ENCODE measurements at places on chromosomes 3 and 15.

- no peak for DNase-seq
Measured at GRCh38 chr15:73424506-73424905, 18.5 kb upstream of the REC114 start.

GRCh38 chr15:53160092-53160704 lies 370.1 kb upstream of the ONECUT1 start:
- no peak for DNase-seq

GRCh38 chr15:70442211-70442610 lies 321.1 kb downstream of the UACA start:
- no peak for DNase-seq

- DNase-seq = no peak
Measured at GRCh38 chr15:98772895-98773294, 124.6 kb downstream of the IGF1R start.

DNA sequence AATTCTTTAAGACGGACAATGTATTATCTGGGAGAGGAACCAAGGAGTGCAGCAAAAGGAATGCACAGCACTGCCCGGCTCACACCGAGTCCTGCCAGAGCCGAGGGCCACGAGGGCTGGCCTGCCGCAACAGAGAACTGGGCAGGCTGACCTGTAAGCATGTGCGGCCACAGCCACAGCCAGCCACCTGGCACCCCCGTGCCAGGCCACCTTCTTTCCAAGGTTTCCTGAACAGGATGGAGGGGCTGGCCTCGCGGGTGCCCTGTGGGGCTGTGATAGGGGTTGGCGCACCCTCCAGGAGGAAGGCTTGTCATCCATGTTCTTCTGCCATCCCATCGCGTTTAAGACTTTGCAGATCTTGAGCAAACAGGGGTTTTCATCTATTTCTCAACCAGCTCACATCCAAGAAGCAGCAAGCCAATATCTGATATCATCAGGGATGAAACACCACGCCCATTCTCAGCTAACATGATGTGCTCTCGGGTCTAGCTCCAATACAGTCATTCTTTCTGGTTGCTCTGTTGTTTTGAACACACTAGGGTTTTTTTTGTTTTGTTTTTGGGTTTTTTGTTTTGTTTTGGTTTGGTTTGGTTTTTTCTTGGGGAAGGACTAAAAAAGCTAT lies 10.2 kb downstream of the CA12 start:
- no peak for DNase-seq

DNA sequence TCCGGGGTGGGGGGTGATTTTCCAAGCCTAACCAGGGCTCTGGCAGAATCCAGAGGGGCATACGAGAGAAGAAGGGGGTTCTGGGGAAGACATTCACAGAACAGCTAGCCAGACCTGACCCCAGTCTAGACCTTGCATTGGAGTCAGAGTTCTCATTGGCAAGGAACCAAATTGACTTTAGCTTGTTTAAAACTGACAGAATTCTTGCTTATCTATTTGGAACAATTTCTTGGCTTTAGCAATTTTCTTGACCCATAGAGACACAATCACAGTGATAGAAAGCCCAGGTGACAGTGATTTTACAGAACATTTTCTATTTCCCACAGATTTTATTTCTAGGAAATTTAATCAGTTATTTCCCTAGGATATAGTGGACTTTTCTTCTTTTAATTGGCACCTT lies 23.6 kb upstream of the ATP11B start:
- no peak for DNase-seq

DNA sequence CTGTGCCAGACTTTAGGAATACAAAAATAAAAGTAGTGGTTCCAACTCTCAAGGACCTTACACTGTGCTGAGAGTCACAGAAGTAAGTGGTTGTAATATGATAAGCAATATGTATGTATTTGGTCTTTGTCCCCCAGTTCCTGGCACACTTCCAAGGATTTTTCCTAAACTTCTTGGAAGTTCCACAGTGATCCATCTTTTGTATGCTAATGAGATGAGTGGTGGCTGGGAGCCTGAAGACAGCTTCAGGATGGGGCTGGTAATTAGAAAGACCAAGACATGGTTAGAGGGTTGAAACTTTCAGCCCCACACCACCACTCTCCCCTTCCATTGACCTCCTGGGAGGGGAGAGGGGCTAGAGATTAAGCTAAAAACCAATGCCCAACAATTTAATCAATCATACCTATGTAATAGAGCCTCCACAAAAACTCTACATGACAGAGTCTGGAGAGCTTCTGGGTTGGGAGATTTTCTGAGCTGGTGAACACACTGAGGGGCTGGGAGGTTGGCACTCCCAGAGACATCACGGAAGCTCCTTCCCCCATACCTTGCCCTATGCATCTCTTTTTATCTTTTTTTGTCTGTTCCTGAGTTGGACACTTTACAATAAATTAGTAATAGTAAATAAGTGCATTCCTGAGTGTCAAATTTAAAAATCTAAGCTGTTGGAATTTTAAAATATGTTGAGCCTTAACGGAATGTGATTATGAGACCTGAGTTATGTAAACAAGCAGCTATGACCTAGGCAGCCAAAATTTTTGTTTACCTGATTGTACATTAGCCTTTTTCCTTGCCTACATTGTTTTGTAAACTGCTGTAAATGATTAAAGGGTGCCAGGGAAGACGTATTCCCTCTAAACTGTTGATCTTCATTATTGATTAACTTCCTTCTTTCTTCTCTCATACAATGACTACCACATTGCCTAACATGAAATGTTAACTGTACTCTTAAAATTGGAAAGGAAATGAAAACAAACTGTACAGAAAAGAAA lies 24.3 kb downstream of the CD200R1L start:
- DNase-seq = no peak

DNA sequence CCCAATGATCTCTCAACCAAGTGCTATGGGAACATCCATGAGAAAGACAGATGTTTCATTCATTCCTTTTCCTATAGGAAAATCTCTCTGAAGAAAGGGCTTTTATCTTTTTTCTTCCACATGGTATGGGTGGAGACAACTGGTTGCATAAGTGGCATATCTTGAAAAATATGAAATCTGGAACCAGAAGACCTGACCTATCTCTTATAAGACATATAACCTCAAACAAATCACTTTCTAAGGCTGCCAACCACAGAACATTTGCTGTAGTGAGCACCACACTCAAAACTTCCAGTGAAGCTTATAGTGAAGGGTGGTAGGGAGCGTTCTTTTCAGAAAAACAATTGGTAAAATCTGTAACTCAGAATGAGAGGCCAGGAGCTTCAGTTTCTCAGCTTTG lies 58.5 kb downstream of the SHQ1 start:
- DNase-seq = no peak

GRCh38 chr15:75460646-75461045 lies 9.2 kb upstream of the SIN3A start:
- DNase-seq = no peak

DNA sequence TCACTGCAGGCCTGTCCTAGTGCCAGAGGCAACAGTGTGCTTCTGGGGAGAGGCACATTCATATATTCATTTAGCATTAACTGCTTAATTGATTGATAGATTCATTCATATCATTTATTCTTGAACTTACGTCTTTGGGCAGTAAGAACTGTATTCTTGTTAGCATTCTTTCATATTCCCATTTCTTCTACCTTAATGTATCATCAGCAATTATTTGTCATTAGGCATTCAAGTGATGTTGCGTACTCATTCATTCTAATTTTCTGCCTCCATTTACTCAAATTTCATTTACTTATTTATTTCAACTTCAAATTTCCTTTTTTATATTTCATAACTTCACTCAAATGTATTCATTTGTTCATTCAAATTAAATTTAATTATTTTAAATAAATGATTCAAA lies 31.5 kb upstream of the CCR4 start:
- DNase-seq = no peak

- no peak for DNase-seq
Measured at GRCh38 chr3:136949146-136949545, 8.6 kb upstream of the IL20RB start.

- DNase-seq = no peak
Measured at GRCh38 chr3:97975466-97975865, 3.2 kb upstream of the RIOX2 start.

GRCh38 chr3:98612996-98613517 lies 19.6 kb upstream of the CPOX start:
- no peak for DNase-seq

GRCh38 chr15:71278989-71279756 lies 163.9 kb downstream of the THSD4 start:
- peak; percentile 30 for DNase-seq

GRCh38 chr3:186625600-186626042 lies 12.8 kb downstream of the AHSG start:
- DNase-seq = no peak

GRCh38 chr15:49339656-49340055 lies 83.4 kb upstream of the FGF7 start:
- DNase-seq = no peak

DNA sequence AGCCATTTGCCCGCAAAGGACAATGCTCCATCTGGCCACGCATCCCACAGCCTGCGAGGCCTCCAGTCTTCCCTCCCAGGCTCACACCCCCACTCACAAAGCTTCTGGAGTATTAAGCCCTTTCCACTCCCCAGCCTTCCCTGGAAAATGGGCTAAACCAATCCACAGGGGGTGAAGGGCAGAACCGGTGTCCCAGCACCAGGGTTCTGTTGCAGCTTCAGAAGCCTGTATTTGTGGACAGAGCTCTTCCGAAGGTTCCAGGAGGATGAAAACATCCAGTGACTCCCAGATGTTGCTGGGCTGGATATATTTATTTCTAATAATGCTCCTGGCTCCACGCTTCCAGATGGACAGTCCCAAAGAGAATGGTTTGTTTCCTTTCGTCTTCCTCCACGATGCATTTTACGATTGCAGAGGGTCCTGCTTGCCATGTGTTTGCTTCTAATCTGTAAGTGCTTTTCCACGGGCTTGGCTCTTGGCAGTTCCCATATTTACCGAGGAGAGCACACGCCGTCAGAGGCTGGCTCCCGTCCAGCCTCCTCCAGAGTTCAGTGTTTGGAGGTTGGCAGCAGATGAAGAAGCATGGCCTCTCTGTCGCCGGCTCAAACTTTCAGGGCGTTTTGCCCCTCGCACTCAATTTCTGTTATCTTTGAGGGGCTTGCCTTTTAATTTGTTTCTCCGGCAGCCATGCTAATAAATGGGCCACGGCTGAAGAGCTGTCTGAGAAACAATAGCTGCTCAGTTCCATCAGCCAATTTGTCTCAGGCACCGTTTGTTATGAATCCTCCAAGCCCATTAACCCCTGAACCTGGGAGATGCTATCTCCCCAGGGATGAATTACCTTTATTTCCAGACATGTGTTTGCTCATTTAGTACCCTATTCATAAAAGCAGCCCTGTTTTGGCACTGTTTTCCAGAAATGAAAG lies 367.9 kb upstream of the PROK2 start:
- DNase-seq = peak; percentile 48

- no peak for DNase-seq
Measured at GRCh38 chr3:185880600-185880999, 55.8 kb upstream of the IGF2BP2 start.

- no peak for DNase-seq
Measured at GRCh38 chr3:195096484-195097330, 174.3 kb downstream of the XXYLT1 start.

GRCh38 chr3:49659756-49660155 lies 14.4 kb upstream of the APEH start:
- no peak for DNase-seq

DNA sequence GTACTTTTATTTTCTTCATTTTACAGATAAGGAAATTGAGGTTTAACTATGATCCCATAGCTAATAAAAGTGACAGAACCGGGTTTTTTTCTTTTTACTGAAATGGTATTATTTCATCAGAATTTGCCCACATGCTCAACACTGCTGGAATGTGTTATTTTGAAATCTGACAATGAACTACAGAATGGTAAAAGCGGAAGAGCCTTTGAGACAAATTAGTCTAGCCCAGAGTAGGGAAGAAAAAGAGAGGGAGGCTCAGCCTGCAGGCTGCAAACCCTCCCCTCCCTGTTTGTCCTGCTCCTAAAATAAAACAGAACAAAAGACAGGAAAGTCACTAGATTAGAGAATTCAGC lies 100.3 kb upstream of the LIPC start:
- no peak for DNase-seq

GRCh38 chr3:194255252-194256039 lies 95.7 kb downstream of the CPN2 start:
- no peak for DNase-seq

DNA sequence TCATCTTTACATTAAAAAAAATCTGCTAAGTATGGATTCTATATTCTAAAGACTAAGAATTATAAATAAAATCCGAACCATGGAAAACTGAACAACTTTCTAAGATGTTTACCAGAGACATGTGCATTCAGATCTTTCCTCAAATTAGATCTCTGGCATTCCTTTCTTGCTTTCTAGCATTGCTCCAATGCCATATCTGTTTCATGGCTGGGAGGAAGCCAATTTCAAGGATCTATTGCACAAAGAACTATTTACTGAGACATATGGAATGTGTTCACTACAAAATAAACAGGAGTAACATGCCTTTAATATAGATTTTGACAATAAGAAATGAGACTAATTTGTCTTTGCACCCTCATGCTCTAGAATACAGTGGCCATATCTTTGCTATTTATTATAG lies 45.1 kb upstream of the NANOGP8 start:
- no peak for DNase-seq

GRCh38 chr3:14241716-14242115 lies 63.1 kb downstream of the LSM3 start:
- no peak for DNase-seq

- no peak for DNase-seq
Measured at GRCh38 chr15:58741032-58741431, 8.5 kb downstream of the ADAM10 start.

DNA sequence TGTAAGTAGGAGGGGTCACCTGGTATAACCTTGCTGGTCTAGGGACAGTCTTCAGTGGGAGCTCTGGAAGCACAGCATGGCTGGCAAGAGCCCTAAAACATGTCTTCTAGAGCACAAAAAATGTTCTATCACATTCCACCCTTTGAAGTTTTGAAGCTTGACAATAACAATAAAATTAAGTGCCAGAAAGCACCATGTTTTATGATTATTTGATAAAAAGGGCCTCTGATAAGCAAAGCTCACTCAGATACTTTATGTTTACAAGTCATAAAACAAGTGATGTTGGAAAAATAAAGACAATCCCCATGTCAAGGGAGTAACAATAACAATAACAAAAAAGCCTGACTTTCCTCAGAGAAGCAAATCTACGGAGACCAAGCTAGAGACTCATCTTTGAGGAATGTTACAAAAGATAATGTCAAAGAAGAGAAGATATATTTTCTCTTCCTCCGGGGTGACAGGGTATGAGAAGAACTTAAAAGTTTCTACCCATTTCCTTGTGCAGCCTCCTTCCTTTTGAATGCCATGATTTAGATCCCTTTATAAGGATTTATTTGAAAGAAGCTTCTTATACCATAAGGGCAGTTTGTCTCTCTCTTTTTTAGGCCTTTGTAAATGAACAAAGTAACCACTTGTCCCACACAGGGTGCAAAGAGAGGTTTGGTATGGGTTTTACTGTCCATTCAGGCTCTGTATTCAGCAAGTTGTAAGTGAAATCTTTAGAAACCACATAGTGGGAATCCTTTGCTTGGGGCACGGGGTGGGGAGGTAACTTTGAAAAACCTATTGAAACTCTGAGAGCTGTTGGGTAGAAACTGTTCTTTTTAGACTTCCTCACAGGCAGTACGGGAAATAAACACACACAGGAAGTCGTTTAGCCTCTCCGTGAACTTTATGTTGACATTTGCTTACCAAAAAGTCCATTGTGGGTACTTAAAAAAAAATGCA lies 109.6 kb upstream of the RBMS3 start:
- DNase-seq = no peak

- DNase-seq = no peak
Measured at GRCh38 chr3:168219530-168219929, 123.8 kb upstream of the GOLIM4 start.

GRCh38 chr3:66463730-66464511 lies 36.9 kb downstream of the LRIG1 start:
- DNase-seq = no peak

Data from NCI-H510A (cell line).